ENCODE measurements at places on chromosomes 11 and 22. TPM values are rescaled to one million over a fixed set of nuclear protein-coding genes. Genes with fewer than 3 reads are reported as not detected.

Gene OR51E2
- not detected for total RNA-seq

Gene RASSF10
- not detected for total RNA-seq

Gene PRG3
- not detected for total RNA-seq

Gene WNT7B
- total RNA-seq = not detected

Gene TPBGL
- not detected for total RNA-seq

Gene SMIM38
- total RNA-seq = not detected

Gene PAK1
- 9.4 TPM for total RNA-seq

Gene IGLL5
- 1.6 TPM for total RNA-seq

Gene MDK
- total RNA-seq = 2.8 TPM

Gene LUZP2
- total RNA-seq = not detected

Gene RAG1
- total RNA-seq = 1.2 TPM

Gene CREB3L1
- total RNA-seq = 0.07 TPM

Gene MRGPRE
- not detected for total RNA-seq

Gene DGAT2
- 166 TPM for total RNA-seq

Gene BEST1
- total RNA-seq = 2.3 TPM

Gene RELT
- 1.6 TPM for total RNA-seq

Gene DTX4
- total RNA-seq = 25.9 TPM

Gene OR2AT4
- total RNA-seq = not detected

Gene NNMT
- 3,130 TPM for total RNA-seq

Gene CATSPER1
- not detected for total RNA-seq

Gene C11orf87
- not detected for total RNA-seq

Gene ZNF215
- 1.3 TPM for total RNA-seq

Gene OR10D3
- not detected for total RNA-seq

Gene TM7SF2
- 42.5 TPM for total RNA-seq

Gene UBQLNL
- total RNA-seq = not detected

Gene MOGAT2
- total RNA-seq = 164 TPM

Gene UCP3
- 1.5 TPM for total RNA-seq

Gene TSPAN18
- 3.4 TPM for total RNA-seq

Gene MS4A14
- 0.78 TPM for total RNA-seq

Gene DDTL
- total RNA-seq = 3.5 TPM

Gene MS4A7
- total RNA-seq = 28.4 TPM

Gene CD3G
- 0.68 TPM for total RNA-seq

Gene OR5L1
- total RNA-seq = not detected

Gene P2RY6
- 0.24 TPM for total RNA-seq

Gene C22orf42
- not detected for total RNA-seq

Gene SCGB2A2
- not detected for total RNA-seq

Gene FKBP2
- total RNA-seq = 57.0 TPM

Gene TMEM138
- total RNA-seq = 41.0 TPM

Gene LRRC32
- total RNA-seq = 19.5 TPM

Gene RAC2
- 6.2 TPM for total RNA-seq

Gene ALDH3B1
- total RNA-seq = 6.1 TPM
